ENCODE measurements at places on chromosomes 7 and 10.
A peak's percentile ranks its signal among the peaks of the same experiment; 100 is the strongest.

DNA sequence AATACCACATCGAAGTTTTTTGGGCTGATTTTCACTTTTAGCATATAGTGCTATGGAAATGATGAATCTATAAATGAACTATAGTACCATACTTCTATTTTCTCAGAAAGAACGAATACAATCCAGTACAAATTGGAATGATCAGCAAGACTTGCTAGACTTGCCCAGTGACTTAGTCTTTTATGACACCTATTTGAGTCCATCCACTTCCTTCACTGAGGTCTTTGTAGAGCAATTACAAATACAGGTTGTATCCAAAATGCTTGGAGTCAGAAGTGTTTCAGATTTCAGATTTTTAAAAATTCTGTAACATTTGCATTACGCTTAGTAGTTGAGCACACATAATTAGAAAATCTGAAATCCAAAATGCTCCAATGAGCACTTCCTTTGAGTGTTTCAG lies 104.3 kb downstream of the NRBF2 start:
- no peak for DNase-seq

DNA sequence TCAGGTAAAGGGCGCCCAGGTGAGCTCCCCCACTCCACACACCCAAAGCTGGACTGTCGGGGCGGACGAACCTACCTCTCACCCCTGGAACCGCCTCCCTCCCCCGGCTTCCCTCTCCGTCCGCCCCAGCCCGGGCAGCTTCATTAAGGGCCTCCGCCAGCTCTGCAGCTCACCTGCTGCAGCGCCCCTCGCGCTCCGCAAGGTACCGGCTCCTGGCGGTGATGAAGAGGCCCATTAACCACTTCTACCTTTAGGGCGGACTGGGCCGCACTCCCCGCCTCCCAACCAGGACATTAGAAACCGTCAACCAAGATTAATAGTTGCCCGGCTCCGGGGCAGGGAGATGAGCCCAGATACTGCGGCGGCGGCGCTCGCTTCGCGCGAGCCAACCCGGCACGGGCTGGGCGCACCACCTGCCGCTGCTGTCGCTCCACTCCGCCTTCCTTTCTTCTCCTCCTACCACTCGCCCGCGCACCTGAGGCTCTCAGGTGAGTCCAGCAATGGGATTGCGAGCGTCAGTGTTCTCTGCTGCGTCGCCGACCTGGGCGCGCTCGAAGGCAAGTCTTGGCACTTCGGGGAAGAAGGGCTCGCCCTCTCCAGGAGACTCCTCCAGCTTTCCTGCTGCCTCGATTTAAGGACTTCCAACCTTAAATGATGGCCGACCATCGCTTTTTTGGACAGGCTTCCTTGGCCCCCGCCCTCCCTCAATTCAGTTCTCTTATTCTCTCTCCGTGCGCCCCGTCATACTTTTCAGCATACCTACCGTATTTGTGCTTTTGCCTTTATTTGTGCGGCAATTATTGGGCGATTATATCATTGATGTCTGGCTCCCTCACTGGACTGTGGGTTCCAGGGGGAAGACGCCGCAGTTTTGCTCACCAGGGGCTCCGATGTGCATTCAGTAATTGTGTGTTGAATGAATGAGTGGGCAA lies 13.6 kb upstream of the KAZALD1 start:
- no peak for DNase-seq

- no peak for DNase-seq
These were observed at the start of gene ZNF722 for GRCh38 chr7:63998549-63998948. ZNF722 (plus strand) TSS chr7:63998849; CDS start chr7:63998962, 113 bp downstream.

GRCh38 chr10:36538953-36539586 lies 586.3 kb upstream of the ANKRD30A start:
- no peak for DNase-seq

GRCh38 chr7:106818736-106819135 lies 46.3 kb upstream of the PIK3CG start:
- no peak for DNase-seq

DNA sequence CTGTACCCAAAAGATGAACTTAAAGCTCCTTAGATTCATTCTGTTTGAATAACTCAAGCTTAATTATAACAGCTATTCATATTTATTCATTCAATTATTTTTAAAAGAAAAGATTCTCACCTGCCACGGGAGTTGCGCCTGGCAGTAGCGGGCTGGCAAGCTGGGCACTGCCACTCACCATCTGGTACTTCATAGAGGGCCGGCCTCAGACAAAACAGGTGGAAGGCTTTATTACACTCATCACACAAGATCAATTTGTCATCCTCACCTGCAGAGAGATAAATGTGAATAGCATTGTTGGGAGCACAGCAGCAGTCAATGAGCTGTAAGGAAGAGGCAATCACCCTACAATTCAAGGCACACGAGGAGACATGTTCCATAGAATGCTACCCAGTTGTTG lies 15.8 kb downstream of the FZD9 start:
- DNase-seq, result no peak

DNA sequence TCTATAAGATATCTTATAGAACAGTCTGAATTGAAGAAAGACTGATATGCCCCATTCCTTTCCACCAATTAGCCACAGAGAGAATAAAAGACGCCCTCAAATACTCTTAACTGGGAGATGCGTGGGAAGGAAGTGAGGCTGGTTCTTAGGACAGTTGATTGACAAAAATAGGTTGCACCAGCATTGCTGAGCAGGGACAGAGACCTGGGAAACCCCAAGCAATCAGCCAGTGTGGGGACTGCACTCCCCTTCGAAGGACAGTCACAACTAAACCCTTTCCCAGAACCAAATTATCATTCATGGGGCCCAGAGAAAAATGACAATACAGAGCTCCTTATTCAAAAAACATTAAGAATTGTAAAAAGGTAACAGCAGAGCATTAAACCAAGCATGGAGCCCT lies 196.9 kb upstream of the GHITM start:
- no peak for DNase-seq

DNA sequence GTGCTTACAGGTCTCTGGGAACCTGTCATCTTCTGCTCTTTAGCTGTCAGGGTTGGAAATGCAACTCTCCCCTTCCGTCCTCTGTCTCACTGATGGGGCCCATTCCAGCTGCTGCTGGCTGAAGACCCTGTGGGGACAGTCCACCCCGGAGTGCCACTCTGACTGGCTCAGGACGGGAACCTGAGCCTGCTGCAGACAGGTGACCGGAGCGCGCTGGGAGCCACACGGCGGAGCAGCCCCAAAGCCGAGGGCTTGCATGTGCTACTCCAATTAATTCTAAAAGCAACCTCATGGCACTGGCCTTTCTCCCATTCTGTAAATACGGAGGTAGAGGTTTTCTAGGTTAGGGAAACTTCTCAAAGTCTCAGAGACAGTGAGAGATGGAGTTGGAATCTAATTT lies 223.5 kb upstream of the PITRM1 start:
- DNase-seq, result no peak

DNA sequence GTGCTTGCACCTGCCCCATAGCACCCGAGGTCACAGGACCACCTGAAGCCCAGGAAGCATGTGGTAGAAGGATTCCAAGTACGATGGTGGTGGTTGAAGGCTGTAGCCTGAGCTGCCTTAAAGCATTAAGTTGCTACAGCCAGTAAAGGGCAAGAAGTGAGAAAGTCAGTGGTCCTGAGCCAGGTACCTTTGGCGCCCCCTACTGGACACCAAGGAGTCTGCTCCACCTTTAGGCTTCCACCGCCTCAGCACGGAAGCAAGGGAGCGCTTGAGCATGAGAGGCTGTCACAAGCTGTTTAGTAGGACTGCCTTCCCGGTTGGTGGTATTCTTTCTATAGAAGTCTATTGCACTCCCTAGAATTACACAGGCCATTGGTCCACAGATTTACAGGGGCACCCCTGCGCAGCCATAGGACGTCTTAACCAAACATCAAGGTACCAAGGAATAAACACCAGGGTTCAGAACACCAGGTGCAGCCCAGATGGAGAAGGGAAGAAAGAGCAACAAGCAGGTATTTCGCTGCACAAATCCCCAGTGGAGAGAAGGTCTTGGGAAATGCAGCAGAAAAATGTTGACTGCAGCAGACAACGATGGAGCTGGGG lies 2.2 kb downstream of the CRTAC1 start:
- DNase-seq, result peak; percentile 78

DNA sequence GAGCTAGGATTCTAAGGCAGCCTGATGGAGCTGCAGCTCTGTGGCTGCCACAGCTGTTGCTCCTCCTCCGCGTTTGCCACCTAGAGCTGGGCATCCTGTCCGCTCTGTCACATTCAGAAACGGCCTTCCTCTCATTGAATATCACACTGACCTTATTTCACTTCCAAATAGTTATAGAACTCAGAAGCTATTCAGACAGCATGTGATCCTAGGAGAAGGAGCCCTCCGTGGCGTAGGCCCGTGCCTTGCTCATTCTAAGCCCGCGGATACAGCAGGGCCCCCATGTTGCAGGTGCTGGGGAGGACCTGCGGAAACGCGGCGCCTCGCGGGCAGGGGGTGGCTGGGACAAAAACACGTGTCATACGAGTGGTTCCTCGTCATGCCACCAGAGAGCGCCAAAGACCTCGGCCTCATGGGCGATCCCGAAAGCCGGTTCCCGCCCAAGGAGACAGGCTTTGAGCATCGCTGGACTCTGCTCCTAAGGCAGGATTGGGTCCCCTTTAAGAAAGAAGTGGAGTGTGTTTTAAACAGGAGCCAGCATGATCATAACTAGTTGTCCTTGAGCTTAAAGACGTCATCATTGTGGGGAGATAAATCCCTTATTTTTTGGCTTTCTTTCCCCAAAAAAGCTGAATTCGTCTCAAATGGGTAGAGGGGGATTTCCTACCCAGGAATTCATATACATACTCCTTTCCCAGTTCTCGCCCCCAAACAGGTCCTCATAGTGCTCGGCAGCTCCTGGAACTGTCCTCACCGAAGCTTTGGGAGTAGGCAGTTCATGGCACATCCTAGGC lies 17.9 kb upstream of the FIGNL1 start:
- DNase-seq, result peak; percentile 66

GRCh38 chr7:34385384-34385783 lies 272.6 kb upstream of the NPSR1 start:
- DNase-seq, result no peak

DNA sequence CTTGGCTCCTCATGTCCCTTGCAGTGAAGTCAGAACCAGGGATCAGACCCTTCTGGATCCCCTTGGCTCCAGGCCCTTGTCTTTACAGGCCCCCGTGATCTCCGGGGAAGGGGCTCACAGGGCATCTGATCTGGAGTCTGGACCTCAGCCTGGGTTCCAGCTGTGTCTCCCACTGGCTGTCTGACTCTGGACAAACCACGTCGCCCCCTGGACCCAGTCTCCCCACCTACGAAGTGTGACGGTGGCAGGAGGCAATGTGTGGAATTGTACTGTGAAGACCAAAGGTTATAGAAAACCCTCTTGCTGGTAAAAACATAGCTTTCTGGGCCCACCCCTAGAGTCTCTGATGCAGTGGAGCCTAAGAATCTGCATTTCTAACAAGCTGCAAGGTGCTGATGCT lies 15.5 kb upstream of the C10orf71 start:
- DNase-seq, result no peak

- no peak for DNase-seq
These were observed 53.3 kb downstream of the DNAJB6 start for GRCh38 chr7:157389951-157390730.

- no peak for DNase-seq
These were observed 447.1 kb downstream of the MDFIC start for GRCh38 chr7:115368998-115369397.

DNA sequence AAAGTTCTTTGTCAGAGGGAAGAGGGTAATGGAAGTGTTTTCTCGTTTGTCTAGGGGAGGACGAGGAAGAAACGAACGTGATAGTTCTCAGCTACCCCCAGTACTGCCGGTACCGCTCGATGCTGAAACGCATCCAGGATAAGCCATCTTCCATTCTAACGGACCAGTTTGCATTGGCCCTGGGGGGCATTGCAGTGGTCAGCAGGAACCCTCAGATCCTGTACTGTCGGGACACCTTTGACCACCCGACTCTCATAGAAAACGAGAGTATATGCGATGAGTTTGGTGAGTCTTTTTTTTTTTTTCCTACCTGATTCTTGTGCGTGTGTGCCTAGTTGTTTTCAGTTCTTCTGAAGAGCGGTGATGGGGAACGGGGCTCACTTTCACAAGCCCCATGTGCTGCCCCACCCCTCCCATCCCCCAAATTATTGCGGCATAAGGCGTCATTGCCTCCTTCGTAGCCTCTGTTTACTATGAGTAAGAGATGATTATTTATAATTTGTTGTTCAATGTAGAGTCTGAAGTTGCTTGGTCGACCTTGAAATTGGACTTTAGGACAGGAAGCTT lies 98.6 kb downstream of the ARID5B start:
- DNase-seq, result peak; percentile 25

DNA sequence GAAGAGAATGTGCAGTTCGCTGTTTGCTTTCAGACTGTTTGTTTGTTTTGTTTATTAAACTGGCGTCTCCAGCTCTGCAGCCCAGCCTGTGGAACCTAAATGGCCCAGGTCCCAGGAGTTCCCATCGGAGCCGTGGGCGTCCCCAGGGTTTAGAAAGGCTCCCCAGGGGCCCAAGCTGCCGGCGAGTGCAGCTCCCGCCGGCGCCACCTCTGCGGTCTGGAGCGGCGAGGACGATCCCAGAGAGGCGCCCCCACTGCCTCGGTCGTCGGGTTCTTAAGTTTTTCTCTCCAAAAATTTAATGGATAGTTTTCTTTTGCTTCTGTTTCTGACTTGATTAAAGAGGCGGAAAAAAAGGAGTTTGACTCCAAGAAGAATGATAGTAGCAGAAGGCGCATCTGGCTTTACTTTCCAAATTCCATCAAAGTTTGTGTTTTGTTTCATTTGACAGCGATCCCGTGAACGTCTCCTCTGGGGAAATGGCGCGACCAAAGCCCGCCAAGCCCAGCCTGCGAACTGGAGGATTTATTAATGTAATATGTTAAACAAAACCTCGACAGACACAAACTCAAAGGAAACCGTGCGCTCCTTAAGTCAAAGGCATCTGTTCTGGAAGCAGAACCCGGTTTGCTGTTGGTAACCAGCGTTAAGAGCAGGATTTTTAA lies 718 bp upstream of the FZD1 start:
- no peak for DNase-seq

- no peak for DNase-seq
These were observed 62.9 kb downstream of the ELMO1 start for GRCh38 chr7:37385787-37386186.

DNA sequence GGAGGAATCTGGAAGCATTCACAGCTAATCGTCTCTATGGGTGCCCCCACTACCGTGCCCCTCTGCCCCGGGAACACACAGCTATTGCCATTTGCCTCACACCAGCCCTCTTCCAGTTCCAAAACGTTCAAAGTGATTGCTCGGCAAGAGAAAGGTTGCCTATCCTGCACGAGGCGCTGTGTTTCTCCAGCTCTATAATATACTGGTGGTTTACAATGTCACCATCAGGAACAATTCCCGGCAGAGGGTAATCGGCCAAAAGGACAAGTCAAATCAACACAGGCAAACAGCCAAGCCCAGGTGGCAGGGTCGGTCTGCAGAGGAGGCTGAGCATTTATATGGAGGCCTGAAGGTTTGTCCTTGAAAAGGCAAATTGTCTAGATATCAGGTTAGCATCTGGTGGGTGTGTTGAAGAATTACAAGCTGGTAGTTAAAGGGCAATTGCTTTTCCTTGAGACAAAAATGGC lies 29.2 kb upstream of the TNS3 start:
- DNase-seq, result no peak

DNA sequence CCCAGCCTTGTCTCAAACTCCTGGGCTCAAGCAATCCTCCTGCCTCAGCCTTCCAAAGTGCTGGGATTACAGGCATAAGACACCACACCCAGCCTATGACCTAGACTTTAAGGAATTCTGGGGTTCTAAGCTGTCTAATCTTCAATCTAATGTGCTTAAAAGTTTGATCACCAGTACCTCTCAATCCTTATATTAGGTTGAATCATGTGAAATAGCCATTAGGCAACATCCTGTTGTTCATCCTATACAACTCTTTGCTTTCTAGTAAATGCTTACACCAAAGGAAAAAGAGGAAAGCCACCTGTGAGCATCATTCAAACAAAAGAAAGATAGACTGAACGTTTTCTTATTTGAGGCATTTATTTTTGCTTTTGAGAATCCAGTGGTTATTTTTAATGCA lies 56.0 kb downstream of the ATOH7 start:
- DNase-seq, result no peak

Data from GM12891 (cell line).